NCI-H2171 treated with DMSO at 0.1 percent for 48 hours (cell line): ENCODE measurements at places on chromosomes 16 and 17.
A peak's percentile ranks its signal among the peaks of the same experiment; 100 is the strongest.

GRCh38 chr17:2058586-2059546 lies 4.0 kb downstream of the HIC1 start:
- no peak for DNase-seq

- DNase-seq, result no peak
Observed at GRCh38 chr16:12881740-12882139, 19.7 kb upstream of the SHISA9 start.

DNA sequence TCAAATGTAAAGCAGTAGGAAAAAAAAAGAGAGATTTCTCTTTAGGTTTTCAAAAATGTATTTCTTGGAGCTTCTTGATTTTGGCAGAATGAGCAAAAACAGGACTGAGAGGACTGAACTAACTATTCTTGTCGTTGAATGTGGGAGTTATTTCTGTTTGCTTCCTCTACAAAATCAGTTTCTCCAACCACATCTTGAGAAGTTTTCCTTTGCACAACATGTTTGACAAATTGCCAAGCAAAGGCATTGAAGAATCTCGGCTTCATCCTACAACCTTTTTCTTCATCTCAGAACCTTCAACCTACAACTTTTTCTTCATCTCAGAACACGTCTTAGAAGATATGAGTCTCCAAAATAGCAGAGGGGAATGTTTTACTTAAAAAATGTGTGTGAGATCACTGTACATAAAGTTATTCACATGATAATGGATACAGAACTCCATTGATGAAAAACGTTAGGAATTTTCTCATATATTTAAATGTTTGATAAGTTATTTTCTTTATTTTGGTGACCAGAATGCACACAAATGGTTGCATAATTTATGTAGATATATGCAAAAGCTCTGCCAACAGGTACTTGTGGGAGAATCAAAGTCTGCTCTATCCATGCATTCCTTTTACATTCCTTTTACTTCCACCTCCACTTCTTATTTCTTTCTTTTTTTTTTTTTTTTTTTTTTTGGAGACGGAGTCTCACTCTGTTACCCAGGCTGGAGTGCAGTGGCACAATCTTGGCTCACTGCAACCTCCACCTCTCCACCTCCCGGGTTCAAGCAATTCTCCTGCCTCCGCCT lies 370.0 kb downstream of the KCNJ2 start:
- no peak for DNase-seq

DNA sequence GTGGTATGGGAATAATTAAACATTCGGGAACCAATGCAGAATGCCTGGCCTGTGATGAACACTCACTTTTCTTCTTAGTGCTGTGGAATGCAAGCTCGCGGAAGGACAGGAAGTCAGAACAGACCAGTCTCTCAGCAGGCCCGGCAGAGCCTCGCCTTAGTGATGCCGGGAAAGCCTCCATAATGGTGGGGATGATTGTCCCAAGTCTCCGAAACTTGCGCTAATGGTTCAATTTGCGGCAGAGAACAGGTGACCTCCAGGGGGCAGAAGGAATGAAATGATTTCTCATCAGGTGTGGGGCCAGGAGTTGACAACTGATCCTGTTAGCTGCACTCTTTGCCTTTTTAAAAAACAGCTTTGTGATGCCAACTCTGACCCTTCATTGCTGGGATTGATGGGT lies 170.6 kb downstream of the GSG1L start:
- no peak for DNase-seq

DNA sequence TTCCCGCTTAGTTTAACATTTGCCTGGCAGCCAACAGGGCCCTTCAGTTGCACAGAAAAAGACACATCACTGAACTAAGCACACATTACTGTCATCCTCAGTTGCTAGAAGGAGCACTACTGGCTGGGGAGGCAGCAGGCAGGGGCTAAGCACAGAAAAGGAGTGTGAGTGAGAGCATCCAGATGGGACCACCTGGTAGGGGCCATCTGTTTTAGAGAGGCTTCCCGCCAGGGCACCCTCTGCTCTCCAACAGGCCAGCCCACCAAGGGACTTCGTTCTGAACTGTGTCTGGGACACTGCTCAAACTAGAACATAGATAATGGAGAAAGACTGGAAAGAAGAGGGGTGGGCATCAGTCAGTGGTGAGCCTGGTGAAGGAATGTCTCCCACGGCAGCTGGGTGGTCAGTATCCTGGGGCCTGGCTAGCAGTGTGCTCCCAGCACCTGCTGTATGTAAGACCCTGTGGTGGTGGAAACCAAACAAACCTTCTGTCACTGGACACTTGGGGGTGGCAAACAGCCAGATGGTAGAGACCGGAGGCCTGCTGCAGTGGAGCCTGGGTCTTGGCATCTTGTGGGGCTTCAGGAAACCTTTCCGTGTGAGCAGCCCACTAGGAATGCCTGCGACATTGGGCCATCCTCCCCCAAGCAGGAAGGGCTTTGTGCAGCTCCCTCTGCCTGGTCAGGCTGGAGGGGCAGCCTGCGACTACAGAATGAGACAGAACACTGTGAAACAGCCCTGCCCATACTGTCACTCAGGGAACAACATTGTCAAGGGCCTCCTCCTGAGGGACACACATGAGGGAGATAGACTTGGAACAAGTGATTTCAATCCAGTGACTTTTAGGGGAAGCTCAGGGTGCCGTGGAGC lies 12.8 kb upstream of the RANGRF start:
- peak; percentile 95 for DNase-seq

DNA sequence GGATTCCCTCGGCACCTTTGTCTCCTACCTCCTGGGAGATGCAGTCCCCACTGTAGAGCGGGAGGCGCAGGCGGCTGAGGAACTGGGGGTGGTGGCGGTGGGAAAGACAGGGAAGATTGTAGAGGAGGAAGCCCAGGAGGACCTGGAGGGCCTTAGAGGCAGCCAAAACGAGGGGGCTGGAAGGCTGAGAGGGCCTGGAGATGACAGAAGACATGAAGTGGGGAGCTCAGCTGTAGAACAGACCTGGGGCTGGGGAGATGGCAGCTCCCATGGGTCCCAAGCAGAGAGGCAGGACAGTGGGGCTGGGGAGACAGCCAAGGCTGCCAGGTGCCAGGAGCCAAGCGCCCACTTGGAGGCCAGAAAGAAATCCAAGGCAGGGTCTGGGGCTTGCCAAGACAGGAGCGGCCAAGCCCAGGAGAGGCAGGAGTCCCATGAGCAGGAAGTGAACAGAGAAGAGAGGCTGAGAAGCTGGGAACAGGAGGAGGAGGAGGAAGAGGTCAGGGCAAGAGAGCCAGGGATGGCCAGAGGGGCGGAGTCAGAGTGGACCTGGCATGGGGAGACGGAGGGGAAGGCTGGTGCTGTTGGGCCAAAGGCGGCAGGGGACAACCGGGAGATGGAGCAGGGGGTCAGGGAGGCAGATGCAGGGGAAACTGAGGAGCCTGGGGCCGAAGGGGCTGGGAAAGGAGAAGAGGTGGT lies 803 bp downstream of the APOBR start:
- DNase-seq, result no peak

DNA sequence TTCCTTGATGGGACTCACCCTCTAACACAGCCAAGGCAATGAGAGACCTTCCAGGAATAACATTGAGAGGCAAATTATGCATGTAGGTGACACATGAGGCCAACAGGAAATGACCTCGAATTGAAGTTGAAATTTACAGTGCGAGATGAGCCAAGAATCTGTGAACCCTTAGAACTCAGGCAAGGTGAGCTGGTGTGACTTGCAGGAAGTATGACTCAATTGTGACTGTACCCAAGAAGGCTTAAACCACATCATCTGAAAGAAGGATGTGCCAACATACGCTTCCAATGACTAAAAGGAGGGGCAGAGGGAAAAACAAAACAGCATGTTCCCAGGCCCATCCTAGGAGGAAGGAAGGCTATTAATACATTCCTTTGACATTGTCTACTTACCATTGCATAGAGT lies 44.8 kb downstream of the PITPNC1 start:
- no peak for DNase-seq

DNA sequence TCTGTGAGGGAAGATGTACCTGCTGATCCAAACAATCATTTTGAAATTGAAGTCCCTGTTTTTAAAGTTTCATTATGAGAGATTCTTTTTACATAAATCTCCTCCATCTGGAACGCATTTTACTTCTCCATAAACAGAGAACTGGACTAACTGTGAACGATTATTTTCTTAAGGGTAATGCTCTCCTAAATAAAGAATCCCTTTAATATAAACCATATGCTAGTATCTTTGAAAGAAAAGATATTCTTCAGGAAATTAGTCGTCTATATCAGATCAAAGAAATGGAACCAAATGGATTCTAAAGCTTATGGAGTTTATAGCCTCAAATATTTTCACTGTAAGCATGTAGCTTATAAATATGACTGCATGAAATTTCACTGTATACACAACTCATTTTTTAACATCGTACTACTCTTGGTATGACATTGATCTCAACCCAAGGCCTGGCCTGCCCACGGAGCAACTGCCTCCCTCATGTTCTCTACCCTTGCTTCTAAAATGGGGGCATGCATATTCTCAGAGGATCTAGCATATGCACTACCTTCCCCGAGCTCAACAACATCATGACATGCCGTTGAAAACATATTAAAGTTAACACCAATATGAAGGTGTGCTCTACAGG lies 66.4 kb downstream of the MYH10 start:
- DNase-seq, result no peak

DNA sequence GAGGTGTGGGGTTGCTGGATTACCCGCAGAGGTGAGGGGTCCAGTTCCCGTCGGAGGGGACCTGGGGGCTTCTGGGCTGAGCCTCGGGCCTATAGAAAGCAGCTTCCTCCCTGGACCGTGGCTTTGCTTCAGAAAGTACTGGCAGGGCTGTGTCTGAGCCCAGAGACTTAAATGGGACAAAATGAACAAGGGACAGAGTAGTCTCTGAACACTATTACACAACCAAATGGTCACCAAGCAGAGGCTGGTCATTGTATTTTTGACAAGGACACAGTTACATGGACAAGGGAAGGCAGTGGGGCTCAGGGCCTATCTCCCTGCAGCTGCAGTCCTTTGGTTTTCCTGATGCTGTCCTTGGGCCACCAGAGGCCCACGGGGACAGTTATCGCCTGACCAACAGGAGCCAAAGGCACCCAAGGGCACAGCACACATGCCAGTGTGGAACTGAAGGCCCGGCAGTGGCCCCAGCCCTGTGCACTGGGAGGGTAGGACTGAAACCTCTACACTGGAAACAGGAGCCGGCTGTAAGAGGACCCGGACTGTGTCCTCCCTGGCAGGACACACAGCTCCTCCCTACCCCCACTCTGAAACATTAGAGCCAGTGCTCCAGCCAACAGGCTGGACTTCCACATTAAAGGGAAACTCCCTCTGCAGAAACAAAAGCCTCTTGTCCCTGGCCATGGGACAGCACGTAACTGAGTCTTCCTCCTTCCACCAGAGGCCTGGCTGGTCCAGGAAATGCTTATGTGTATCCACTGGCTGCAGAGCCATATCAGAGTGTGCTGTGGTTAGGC lies 26.0 kb upstream of the ERN1 start:
- no peak for DNase-seq

- DNase-seq, result no peak
Observed at GRCh38 chr16:15636392-15636873, 6.5 kb downstream of the MARF1 start.

- DNase-seq, result no peak
Observed at GRCh38 chr17:6570731-6571451, 14.5 kb upstream of the PITPNM3 start.
